ENCODE measurements at places on chromosomes 3 and 15. TPM values are rescaled to one million over a fixed set of nuclear protein-coding genes. Genes with fewer than 3 reads are reported as not detected.

METTL6 gene
- 18.3 TPM for total RNA-seq

SOX2 gene
- total RNA-seq, result not detected

ETFA gene
- total RNA-seq, result 102 TPM

ZKSCAN7 gene
- 1.1 TPM for total RNA-seq

GHRL gene
- total RNA-seq, result 3.8 TPM

TRIM42 gene
- total RNA-seq, result not detected

GRCh38 chr15:23846218-23846617, 159.1 kb upstream of the NDN start:
- DNase-seq, result no peak

DNA sequence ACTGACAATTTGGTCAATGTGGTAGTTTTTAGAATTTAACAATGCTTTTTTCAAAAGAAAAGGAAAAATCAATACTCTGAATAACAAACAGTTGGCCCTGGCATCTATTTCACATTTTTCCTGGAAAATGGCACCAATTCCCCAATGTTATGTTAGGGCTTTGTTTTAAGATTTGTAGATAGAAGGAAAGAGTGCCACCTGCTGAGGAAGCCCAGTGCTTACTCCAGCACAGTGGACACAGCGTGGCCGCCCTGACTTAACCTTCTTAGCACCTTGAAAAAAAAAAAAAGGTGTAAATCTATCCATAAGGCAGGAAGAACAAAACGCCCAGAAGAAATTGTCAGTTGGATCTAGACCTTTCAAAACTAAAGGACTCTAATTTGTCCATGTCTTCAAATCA, 110.7 kb upstream of the CNTN4 start:
- DNase-seq, result no peak

- no peak for DNase-seq
Measured at GRCh38 chr3:39668420-39668819, 141.0 kb upstream of the MYRIP start.

DNA sequence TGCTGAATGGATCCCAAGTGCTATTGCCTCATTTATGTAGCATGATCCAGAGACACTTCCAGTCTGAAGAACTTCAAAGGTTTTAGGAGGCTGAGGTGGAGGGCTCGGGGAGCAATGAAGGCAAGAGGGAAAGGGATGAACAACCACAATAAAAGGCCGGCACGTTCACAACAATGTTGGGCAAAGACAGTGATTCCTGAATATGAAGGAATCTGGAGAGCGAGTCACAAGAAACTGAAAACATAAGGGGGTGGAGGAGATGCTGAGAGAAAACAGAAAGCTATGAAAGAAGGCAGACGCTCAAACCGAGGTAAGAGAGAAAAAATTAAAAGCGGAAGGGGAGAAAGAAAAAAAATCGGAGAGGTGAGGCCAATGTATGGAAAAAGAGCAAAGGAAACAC, 120.1 kb downstream of the GREM1 start:
- DNase-seq, result no peak

- DNase-seq, result no peak
Measured at GRCh38 chr3:24591661-24592555, 97.3 kb upstream of the THRB start.

DNA sequence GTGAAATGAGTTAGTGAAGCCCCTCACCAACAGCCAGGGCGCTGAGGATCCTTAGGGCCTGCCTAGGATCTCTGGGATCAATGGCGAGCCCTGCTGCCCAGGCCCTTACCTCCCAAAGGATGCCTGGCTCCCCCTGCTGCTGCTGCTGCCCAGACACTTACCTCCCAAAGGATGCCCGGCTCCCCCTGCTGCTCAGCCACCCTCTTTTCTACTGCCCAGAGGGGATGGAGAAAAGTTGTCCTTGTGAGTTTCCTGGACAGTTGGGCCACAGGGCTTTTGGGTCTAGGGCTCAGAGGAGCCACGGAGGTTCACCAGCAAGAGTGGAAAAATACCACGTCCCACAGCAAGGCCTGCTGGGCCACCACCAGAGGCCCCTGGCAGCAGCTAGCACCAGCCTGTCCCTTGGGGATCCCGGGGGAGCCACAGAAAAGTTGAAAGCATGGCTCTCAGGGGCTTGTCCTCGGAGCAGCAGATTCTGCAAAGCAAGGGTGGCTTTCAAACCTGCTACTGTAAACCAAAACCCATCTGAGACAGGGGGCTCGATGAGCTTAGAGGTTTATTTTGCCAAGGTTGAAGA, 59.4 kb downstream of the SLC6A6 start:
- DNase-seq, result peak; percentile 31

DNA sequence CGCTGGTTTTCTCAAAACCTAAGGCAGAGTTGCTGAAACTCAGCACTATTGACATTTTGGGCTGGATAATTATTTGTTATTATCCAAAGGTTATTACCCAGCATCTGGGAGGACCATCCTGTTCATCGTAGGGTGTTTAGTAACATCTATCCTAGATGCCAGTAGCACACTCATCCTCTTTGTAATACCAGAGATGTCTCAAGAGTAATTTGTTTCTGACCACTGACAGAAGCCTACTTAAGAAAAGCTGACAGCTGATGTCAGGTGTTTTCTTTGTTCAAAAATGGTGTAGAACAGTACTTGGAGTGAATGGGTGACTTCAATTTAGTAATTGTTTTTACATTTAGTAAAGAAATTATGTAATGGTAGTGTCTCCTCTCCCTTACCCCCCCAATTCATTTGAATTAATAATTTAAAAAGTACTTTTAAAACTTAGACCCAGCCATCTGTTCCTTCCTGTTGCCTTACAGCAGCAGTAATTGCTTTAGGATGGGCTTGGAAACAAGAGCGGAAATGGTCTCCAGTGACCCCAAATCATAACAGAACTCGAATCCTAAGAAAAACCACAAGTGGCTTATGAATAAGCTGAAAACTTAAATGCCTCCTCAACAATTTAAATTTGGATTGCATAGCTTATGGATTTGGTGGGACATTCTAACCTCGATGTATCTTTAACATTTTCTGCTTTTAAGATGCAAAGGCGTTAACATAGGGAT, 105.4 kb downstream of the PTPRG start:
- DNase-seq, result no peak

Measured in naive thymus-derived CD4-positive, alpha-beta T cell (primary cell).